ENCODE measurements at places on chromosomes 16 and 17. TPM values are rescaled to one million over a fixed set of nuclear protein-coding genes. Genes with fewer than 3 reads are reported as not detected.
A peak's percentile ranks its signal among the peaks of the same experiment; 100 is the strongest.

CCL5 gene
- polyA plus RNA-seq, result 4.4 TPM

GRCh38 chr16:8931859-8932258 is 31.8 kb downstream of the USP7 start:
- peak; percentile 48 for DNase-seq

DNA sequence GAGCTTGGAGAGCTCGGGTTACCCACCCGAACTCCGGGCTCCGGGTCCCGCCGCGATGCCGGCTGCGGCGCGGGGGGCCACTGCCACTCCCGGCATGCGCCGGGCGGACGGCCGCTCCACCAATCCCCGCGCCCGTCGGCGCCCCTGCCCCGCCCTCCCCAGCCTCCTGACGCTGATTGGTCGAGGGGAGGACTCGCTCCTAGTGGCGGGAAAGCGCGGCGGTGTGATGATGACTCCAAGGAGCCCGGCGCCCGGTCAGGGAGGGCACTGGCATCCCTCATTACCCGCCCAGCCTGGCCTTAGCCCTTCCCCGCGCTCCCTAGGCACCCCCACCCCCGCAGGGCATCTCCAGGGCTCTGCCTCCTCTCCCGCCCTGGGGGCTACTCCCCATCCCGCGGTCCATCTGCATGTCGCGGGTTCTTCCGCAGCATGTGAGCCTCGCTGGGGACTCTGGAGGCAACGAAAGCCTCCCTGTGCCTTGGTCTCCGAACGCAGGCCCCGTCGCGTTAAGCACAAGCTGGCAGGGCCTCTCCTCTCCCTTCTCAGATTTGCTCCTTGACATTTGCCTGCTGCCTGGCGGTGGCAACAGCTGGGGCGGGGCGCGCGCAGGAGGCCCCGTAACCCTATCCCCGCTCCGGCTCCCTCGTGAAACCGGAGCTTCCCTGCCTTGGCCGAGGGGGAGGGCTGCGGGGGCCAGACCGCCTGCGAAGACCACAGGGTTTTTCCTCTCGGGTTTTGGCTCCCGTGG is 1.7 kb downstream of the ATP2A1 start:
- DNase-seq, result peak; percentile 80

DNA sequence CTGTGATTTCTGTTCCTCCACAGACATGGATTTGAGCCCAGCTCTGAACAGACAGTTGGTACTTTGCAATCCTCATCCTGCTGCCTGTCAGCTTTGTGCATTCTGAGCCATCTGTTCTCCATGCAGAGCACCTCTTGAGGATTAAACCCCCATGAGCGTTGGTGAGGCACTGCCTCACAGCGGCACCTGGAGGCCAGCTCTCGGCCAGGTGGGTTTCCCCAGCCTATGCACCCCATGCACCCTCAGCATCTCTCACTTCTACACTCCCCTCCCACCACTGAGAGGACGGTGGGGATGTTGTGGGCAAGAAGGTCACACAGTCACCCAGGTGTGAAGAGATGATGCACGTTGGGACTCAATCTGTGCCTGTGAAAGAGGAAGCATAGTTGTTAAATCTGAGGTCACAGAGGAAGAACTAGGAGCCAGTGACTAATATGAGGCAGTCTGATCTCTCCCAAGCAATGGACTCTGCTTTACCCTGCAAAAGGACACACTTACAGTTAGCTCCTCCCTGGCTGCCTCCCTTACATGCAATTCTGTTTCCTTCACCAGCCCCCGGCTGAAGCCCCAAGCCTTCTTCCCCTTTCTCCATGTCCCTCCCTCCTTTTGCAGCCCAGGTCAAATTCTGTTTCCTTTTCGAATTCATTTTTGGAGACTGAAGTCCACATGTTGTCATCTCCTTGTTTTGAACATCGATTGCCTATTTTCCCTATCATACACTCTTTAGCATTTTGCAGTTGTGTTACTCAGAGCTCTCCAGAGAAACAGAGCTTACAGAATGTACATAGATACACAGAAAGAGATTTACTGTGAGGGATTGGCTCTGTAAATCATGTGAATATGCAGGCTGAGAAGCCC is 58.5 kb downstream of the HS3ST3B1 start:
- DNase-seq, result no peak

DNA sequence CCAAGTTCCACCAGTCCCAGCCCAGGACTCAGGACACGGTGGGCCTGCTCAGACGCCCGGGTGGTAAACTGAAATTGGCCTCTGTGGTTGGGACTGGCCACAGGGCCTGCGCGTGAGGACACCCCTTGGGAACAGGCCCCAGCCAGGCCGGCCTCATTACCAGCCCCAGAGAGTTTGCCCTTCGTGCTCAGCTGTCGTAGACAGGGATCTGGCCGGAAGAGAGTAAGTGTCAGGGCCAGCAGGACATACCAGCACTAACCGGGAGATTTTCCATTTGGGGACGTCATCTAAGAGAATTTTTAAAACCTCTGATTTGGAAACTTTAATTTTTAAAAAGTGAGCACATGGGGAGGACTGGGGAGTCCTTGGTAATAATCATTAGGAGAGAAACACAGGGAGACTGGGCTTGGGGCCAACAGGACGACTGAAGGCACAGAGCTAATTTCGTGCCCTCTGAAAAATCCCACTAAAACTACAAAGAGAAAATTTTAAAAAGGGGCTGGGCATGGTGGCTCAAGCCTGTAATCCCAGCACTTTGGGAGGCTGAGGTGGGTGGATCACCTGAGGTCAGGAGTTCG is 2.4 kb upstream of the RBFOX3 start:
- DNase-seq, result no peak

- DNase-seq, result no peak
Measured at GRCh38 chr16:79390481-79391051, 210.0 kb downstream of the MAF start.

DNA sequence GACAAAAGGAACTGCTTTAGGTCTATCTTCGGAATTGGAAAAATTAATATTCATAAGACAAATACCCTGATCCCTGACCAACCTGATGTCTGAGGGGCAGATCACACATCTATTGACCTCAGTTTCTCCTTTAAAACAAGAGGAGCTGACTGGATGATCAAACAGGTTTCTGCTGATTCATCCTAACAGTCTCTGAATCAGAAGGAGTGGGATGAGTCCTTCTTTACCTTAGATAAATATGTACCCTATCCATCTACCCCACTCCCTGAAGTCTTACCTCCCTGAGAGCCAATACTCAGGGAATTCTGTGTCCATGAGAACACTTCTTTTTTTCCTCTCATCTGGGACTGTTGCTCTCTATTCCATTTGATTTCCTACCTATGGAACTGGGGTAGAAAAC is 80.3 kb upstream of the CRHR1 start:
- DNase-seq, result no peak

DNA sequence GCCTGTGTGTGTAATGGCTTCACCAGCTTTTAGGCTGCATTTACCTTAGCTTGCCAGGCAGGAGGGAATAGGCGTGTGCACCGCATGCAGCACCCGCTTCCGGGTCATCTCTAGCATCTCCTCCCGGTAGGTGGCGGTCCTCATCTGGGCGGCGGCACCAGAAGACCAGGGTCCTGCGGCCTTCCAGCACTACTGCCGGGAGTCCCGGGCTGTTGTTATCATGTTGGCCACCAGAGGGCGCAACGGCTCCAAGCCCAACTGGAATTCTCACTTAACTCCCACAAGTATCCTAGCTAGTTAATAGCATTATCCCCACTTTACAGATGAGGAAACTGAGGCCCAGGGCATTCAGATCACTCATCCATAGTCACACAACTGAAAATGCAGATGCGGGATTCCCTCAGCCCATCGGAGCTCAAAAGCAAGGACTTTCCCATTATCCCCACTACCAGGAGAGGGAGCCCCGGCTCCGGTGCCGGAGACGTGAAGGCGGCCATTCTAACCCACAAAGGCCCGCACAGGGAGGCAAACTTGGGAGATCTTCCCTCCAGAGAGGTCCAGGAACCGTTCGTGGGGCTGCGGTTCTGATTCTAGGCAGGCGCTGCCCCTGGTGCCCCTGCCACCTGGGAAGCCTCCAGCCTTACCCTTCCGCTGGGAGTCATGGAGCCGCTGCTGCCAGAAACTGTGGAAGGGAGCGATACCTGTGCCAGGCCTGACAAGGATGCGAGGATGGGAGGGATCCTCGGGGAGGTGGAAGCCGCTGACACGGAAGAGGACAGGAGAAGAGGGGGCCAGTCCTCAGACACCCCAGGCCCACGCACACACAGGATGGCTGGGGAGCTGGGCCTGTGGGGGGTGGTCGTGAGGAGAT is 23.9 kb downstream of the LGALS9 start:
- peak; percentile 42 for DNase-seq

- DNase-seq, result no peak
Measured at GRCh38 chr16:78288888-78289287, 189.4 kb downstream of the WWOX start.

DNA sequence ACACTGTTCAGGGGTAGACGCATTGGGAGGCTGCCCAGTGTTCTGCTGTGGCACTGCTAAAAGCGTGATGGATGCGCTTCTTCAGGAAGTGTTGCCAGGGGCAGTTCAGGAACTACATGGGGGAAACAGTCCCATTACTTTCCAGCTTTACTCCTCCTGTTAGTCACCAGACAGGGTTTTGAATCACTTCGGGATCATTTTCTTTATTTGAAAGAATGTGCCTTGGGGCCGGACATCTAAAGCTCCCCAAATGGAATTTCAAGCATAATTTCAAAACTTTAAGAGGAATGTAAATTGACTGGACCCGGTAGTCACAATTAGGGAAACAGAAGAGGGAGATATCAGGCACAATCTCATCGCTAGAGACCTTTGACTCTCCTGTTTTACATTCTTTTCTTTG is 1.3 kb upstream of the KRTAP2-1 start:
- DNase-seq, result no peak

Data from right lung (tissue), 10 donors.